ENCODE measurements at places on chromosomes 16 and 17.

DNA sequence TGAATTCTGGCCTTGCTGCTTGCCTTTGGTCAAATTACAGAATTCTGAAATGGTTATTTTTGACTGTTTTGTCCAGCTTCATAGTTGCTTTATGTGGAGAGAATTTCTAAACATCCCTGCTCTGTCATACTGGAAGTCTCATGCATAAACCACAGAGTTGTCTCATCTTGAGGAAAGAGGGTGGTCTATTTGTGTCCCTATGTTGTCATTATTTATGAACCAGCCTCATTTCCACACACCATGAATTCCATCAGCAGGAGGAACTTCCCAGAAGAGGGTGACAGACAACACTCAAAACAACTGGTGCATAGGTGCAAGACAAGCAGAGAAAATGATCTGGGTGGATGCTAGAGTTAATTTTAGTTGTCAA is 525.8 kb upstream of the GOT2 start:
- peak; percentile 83 for DNase-seq

- peak; percentile 90 for DNase-seq
Measured at GRCh38 chr16:85935974-85936760, 37.2 kb downstream of the IRF8 start.

GRCh38 chr16:62870554-62870953 is 834.3 kb upstream of the CDH8 start:
- no peak for DNase-seq

- DNase-seq = no peak
Measured at GRCh38 chr17:19384723-19385391, 2.1 kb downstream of the MFAP4 start.

GRCh38 chr17:4899341-4900230 is at the start of gene C17orf107:
Gene C17orf107, plus strand, starts transcription at chr17:4899536. Its CDS starts 227 bp downstream, at chr17:4899763.
- DNase-seq = peak; percentile 98
